ENCODE measurements at places on chromosomes 13 and 19.

DNA sequence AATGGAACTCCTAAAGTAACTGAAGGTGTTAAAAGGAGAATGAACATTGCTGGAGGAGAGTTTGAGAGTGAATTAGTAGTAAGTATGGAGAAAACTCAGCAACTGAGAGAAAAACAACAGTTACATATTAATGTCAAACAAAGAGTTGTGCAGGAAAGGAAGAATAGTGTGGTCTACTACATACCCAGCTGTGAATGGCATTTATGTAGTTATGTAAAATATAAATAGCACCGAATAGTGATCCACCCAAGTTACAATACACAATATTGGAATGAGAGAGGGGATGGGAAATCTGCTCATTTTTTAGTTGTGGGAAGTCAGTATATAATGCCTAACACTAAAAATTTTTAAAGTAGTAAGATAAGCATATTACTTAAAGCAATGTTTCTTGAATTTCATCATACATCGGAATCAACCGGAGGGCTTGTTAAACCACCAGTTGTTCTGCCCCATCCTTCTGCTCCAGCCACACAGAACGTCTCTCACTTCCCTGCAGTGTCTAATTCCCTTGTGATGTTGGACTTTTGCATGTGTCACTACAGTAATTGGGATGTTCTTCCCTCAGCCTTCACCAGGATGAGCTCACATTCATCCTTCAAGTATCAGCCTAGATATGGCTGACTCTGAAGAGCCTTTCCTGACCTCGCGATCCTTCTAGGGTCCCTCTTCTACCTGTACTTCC is 11.5 kb downstream of the CCDC70 start:
- no peak for DNase-seq

DNA sequence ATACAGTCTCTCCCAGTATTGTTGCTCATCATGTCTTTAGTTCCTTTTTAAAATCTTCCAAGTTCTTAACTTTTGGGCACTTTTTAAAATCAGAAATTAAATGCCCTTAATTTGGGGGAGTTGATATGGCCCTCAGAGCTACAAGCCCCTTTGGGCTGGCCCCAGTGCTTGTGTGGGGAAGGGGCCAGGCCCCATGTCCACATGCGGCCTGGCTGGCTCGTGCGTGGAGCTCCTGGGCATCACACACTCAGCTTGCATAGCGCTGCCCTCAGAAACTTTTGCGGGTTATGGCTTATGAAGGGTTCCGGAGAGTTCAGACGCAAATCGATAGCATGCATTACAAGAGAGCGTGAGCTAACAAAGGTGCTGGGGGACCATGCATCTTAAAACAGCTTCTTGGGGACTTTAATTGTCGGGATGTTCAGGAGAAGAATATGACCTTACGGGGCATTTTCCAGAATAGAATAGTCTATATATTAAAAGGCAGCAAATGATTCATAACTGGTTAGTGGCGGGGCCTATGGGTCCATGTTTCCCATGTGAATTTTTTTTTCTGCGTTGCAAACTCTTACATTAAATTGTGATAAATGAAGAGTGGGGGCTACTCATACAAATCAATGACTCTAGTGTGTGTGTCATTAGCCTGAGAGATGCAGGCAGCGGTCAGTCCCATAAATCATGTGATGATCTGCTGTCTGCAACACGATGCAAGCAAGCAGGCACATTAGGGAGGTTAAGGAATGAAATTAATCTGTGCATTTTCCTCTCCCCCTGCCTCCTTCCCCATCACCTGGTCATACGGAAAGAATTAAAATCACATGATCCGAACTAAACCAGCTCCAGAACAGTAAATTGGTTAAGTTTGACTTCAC is 185.8 kb upstream of the TSHZ3 start:
- DNase-seq, result no peak

GRCh38 chr13:39512687-39513086 is 90.3 kb downstream of the LHFPL6 start:
- no peak for DNase-seq

- DNase-seq, result no peak
These were observed at the start of gene ZFR2 for GRCh38 chr19:3868770-3869456. TSS of gene ZFR2 (minus strand) at chr19:3869038. CDS start at chr19:3869017, 21 bp downstream.

- no peak for DNase-seq
These were observed 484.5 kb downstream of the DIAPH3 start for GRCh38 chr13:59679254-59679653.

- no peak for DNase-seq
These were observed 392.6 kb downstream of the KLF5 start for GRCh38 chr13:73451221-73452029.

- DNase-seq, result no peak
These were observed 13.7 kb downstream of the ZBTB7A start for GRCh38 chr19:4052993-4053422.

Data from fibroblast of skin of scalp (primary cell).